Stimulated activated CD8-positive, alpha-beta memory T cell treated with anti-CD3 and anti-CD28 coated beads, Interleukin-7, amount 100 ng/mL, for 1 hour (primary cell): ENCODE measurements at places on chromosomes 7 and 10.

DNA sequence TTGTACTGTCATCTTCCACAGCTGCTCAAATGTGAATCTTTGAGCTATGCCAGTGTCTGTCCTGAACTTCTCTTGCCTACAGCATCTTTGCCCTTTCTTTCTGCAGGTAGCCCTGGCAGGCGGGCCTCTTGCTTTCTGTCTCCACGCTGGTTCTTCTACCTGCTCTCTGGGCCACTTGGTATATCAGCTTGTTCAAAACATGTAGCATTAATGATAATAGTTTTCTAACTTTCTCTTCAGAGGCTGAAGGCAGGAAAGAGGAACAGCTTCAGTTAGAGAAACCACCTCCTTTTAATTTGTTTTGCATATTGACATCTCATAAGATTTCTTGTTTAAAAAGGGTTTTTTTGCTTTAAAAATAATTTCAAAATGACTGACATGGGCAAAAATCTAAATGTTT is 923 bp upstream of the FGL2 start:
- DNase-seq, result no peak

- no peak for DNase-seq
Observed at GRCh38 chr7:87316846-87317552, 28.5 kb upstream of the CROT start.

GRCh38 chr7:81180573-81180972 is 261.7 kb upstream of the SEMA3C start:
- no peak for DNase-seq

- no peak for DNase-seq
Observed at GRCh38 chr7:85125651-85126131, 61.2 kb downstream of the SEMA3D start.
